ENCODE measurements at places on chromosomes 6 and 20.

DNA sequence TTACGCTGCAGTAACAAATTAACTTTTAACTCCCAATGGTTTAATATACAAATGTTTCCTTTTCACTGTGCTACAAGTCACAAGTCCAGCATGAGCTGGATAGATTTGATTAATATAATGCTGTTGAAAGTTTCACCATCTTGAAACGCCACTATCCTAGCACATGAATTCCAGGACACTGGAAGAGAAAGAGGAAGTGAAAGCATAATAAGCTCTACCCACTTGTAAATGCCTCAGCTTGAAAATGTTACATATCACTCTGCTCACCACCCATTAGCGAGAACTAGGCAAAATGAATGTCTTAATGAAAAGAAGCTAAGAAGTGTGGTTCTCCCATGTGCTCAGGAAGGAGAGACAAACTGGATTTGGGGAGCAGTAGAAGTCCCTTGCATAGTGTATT is 46.9 kb downstream of the PCSK2 start:
- no peak for DNase-seq

- no peak for DNase-seq
Observed at GRCh38 chr20:60690771-60691170, 561.3 kb upstream of the CDH4 start.

DNA sequence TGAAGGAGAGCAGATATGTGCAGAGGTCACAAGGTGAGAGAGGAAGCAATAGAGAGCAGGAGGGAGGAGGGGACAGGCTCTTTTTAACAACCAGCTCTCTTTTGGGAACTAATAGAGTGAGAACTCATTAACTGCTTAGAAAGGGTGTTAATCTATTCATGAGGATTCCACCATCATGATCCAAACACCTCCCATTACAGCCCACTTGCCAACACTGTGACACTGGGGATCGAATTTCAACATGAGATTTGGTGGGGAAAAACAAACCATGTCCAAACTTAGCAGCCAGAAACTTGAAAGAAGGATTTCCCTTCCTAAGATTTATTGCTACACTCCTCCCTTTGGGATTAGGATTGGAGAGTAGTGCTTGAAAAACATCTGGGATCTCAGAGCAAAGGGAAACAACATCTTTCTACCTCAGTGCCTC is 135.5 kb upstream of the PLCB4 start:
- no peak for DNase-seq

DNA sequence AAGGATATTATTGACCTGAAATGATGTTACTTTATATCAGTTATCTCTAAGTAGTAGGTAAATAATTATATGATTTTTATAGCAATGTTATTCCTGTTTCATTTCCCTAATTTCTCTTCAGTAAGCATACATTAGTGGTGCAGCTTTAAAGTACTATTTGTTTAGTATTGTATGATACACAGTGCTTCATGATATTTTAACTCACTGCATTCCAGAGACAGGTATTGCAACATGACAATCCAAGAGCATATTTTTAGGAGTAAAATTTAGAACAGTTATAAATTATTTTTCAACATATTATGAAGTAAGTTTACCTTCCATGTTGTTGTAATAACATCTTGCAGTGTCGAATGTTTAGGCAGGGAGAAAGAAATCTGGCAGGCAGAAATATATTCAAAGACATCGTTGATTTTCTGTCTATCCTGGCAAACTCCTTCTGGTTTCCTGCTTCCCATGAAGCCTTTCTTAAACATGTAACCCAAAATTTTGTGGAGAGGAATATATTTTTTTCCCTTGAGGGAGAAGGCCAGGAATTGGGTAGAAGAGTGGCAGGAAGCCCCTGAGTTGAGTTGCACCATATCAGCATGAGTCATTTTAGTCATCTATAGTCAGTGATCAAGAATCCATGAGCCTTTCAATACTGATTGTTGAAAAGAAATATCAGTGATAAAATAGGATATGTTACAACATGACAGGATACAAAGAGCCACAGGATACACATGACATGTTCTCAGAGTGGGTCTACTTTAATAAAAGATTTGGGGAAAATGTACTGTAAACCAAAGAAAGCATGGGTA is 29.0 kb upstream of the PTCHD4 start:
- DNase-seq, result no peak

GRCh38 chr6:129753422-129753821 is 43.4 kb upstream of the ARHGAP18 start:
- DNase-seq, result no peak

GRCh38 chr6:94270091-94270948 is 851.0 kb upstream of the EPHA7 start:
- DNase-seq, result no peak

- no peak for DNase-seq
Observed at GRCh38 chr20:37755665-37756064, 61.8 kb downstream of the CTNNBL1 start.

- no peak for DNase-seq
Observed at GRCh38 chr6:74074645-74075044, 378.6 kb downstream of the CD109 start.

DNA sequence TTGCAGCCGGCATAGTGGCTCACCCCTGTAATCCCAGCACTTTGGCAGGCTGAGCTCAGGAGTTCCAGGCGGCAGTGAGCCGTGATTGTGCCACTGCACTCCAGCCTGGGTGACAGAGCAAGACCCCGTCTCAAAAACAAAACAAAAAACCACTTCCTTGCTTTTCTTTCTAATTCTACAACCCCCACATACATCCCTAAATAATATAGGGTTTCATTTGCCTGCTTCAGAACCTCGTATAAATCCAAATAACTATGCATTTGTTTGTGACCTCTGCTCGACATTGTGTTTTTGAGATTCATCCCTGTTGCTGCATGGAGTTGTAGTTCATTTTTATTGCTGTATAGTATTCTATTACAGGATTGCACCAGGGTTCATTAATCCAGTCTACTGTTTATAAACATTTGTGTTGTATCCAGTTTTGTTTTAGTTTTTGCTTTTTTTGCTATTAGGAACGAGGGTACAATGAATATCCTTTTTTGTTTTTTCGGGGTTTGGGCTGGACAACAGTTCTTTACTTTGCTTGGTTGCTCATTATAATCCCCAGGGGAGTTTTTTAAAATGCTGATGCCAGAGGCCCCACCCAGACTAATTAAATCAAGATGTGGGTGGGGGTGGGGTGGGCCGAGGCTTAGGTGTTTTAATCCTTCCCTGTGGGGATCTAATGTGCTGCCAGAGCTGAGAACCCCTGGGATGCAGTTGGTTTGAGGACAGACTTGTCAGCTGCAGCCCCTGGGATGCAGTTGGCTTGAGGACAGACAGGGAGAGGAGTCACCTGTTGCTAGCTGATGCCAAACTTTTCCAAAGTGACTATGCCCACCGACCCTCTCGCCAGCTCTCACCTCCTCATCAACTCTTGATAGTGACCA is 2.4 kb upstream of the SNAI1 start:
- no peak for DNase-seq

DNA sequence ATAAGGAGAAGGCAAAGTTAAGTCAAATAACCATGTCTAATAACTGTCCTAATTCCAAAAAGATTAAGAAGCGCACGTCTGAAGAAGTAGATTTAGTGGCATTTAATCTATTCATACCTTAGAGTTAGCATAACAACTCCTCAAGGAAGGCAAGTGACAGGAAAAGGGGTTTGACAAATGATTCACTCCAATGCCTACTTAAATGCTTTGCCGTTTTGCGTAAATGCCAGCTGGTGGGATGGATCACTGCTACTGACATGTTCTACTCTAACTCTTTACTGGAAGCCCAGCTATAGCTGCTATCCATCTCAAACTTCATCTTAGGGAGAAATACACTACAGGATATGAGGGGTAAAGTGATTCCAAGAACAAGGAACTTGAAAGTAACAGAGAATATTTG is 347.3 kb upstream of the RUNX2 start:
- no peak for DNase-seq

GRCh38 chr6:126429866-126430265 is 90.0 kb downstream of the CENPW start:
- DNase-seq, result no peak

DNA sequence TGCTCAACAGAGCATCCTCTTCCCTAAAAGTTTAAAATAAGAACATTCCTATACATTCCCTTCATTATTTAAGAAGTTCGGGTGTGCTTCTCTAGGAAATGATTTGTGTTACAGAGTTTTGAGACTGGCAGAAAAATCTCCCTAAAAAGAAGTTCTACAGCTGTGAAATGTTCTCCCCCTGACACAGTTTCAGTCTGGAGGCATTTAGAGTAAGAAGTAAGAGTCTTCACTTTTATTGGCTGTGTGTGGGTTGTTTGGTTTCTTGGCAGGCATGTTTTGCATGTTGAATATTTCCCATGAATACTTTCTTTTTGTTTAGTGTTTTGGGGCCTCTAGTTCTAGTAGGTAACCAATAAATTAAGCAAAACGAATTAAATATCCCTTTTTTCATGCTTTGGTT is 195.9 kb downstream of the TENT5A start:
- no peak for DNase-seq

Measured in activated T-helper 1 cell treated with Interleukin-2 at 50 U/mL for 16 hours (primary cell).